Stimulated activated CD4-positive, alpha-beta T cell treated with anti-CD3 and anti-CD28 coated beads, Interleukin-15, amount 100 ng/mL, for 1 hour (primary cell): ENCODE measurements at places on chromosomes 12 and 14.

- no peak for DNase-seq
Measured at GRCh38 chr14:91980157-91980556, 32.7 kb upstream of the FBLN5 start.

- DNase-seq: no peak
Measured at GRCh38 chr12:33752854-33753253, 269.4 kb upstream of the ALG10 start.

GRCh38 chr12:31869972-31870371 lies 89.2 kb upstream of the RESF1 start:
- no peak for DNase-seq

- DNase-seq: no peak
Measured at GRCh38 chr12:89383235-89384049, 31.1 kb upstream of the DUSP6 start.
